ENCODE measurements at places on chromosomes 2 and 18.

GRCh38 chr2:15117409-15118050 is 443.6 kb downstream of the NBAS start:
- DNase-seq: no peak

GRCh38 chr2:134079373-134079772 is 174.5 kb upstream of the MGAT5 start:
- DNase-seq: no peak

DNA sequence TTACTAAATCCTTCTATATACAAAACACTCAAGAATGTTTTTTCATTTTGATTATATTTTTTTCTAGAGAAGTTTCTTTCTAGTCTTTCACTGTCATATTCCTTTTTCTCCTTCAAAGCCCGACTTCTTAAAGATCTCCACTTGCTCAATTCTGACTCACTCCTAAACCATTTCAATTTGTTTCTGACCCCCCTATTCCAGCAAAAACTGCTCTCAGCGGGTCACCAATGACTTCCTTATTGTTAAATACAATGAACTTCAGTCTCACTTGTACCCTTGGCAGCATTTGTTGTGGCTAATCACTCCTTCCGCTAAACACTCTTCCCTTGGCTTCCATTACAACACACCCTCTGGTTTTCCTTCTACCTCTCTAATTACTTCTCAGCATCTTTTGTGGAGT is 111.1 kb upstream of the RBBP8 start:
- DNase-seq: no peak

DNA sequence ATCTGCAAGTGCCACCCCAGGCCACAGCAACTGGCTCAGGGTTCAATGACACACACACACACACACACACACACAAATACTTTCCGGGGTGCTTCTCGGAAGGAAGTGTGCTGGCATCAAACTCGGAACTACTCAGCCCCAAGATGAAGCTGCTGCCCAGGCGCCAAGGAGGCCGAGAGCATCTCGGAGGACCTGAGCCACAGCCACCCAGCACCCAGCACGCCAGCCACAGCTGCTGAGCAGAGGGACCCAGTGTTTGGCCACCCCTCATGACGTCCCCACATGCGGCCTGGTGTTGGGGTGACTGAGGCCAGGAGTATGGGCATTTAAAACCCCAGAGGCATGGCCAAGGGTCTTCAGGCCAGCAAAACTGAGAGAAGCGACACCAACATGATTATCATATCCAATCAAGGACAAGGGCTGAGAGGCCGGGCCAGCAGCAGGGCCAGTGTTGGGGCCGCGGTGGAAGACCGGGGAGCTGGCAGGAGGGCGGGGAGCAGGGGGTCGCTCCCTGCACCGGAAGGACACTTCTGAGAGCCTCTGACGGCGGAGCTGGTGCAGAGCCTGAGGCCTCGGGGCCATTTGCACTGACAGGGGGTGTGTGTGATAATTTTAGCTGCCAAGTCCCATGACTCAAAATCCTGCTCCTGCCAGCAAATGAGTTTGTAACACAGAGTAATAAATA is 61.8 kb downstream of the BIN1 start:
- DNase-seq: no peak

- DNase-seq: no peak
Measured at GRCh38 chr2:13046557-13047165, 329.9 kb downstream of the TRIB2 start.

GRCh38 chr2:70771446-70771845 is 3.4 kb upstream of the ADD2 start:
- DNase-seq: no peak

GRCh38 chr2:163644238-163644637 is 91.6 kb downstream of the FIGN start:
- no peak for DNase-seq

DNA sequence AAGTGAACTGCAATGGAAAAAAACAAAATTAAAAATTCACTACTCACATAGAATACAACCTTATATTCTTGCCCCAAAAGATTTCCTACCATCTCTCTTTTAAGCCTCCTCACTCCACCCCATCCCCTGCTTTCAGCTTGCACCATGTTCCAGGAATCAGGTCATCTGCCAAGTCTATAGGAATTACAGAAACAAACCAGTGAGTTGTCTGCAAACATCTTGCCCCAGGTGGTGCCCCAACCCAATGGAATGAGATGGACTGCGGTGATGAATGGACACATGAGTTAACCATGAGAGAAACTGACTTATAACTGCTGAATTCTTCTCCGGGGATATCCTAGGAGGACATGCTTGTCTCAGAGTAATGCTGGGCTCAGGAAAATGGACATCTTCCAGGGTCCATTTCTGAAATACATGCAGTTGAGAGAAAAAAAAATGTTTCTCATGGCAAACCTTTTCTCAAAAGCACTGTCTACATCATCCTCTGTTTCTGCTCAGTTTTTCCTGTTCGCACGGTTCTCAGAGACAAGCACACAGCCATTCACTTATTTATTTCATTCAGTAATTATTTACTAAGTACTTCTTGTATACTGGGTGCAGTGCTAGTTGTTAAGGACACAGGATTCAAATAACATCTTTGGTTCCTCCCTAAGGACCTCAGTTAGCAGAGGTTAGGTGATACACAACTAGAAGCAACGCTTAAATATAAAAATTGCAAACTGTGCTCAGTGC is 350.0 kb downstream of the RND3 start:
- no peak for DNase-seq

GRCh38 chr2:143070704-143071103 is 58.5 kb upstream of the ARHGAP15 start:
- DNase-seq: no peak

DNA sequence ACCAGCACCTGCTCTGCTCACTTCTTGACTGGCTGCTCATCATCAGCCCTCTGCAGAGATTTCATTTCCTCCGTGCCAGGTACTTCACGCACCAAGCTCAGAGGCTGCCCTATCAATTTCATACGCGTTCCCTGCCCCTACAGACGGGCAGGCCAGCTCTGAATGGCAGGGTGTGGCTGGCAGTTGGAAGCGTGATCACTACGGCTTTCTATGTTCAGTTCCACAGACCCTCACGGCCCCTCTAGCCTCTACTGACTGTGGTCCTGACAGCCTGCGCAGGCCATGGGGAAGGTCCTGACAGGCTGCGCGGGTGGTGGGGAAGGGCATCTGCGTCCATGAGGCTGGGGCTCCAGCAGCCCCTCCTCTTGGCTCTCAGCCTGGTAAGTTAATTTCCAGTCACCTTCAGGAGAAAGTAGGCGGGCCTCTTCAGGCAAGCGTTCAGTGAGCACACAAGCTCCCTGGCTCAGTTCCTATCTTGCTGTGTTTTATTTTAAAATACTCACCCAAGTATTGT is 154.8 kb downstream of the ZNF236 start:
- DNase-seq: peak; percentile 52

DNA sequence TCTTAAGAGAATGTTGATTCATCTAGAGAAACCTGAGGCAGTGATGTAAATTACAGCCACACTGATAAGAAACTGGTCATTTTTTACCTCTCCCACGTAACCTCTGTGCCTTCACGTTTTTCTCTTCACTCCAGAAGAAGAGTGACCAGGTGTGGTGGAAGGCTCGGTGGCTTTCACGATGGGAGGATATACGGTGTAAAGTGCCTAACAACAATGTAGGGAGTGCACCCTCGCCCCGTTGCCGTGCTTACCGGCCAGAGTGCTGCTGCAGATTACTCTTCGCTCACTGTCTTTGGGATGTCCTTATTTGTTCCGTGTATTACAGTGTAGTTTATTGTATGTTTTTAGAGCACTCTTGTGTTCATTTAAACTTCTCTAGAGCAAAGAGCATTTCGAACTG is 46.5 kb downstream of the NCK2 start:
- DNase-seq: no peak

GRCh38 chr2:129934044-129934822 is 45.2 kb upstream of the RAB6C start:
- DNase-seq: no peak

DNA sequence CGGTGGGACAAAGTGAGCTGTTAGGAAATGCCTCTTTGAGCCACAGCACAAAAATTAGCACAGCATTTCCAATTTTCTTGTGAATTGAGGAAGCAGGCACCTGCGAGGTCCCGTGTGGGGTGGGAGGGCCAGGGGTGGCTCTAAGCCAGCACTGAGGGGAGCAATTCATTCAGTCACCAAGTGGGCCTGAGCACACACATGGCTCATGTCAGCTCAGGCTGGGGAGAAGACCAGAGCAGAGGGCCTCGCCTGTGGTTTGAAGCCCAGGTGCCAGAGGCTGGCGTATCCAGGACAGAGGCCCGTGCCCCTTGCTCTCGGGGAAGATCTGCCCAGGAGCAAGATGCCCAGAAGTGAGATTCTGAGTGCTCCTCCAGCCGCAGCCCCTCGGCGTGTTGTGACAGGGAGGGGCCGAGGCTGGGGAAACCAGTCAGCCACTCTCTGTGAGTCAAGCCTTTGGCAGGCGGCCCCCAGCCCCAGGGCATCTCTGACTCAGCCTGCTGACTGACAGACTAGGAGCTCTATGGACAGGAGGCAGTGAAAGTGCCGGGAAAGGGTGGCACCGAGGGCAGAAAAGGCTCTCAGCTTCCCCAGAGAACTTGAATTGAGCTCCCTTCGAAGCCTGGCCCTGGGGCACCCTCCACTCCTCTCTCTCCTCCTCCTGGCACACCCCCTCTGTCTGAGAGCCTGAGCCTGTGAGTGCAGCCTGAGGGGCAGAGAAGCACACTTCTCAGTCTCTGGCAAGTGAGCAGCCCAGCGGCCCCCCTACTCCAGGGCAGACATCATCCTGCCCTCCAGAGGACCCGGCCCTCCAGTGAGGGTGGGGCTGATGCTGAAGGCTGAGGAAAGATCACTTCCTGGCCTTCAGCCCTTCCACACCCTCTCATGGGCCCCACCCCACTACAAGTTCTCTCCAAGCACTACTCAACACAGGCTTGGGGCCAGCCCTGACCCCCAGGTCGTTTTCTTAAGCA is 32.3 kb downstream of the CYP26B1 start:
- peak; percentile 88 for DNase-seq

GRCh38 chr2:111186933-111187332 is 66.2 kb downstream of the BCL2L11 start:
- DNase-seq: no peak

GRCh38 chr2:31200972-31201371 is 16.3 kb downstream of the CAPN14 start:
- DNase-seq: no peak

GRCh38 chr2:55519938-55520885 is 694 bp downstream of the CFAP36 start:
- DNase-seq: no peak

- DNase-seq: no peak
Measured at GRCh38 chr18:38421021-38421420, 855.4 kb upstream of the CELF4 start.

DNA sequence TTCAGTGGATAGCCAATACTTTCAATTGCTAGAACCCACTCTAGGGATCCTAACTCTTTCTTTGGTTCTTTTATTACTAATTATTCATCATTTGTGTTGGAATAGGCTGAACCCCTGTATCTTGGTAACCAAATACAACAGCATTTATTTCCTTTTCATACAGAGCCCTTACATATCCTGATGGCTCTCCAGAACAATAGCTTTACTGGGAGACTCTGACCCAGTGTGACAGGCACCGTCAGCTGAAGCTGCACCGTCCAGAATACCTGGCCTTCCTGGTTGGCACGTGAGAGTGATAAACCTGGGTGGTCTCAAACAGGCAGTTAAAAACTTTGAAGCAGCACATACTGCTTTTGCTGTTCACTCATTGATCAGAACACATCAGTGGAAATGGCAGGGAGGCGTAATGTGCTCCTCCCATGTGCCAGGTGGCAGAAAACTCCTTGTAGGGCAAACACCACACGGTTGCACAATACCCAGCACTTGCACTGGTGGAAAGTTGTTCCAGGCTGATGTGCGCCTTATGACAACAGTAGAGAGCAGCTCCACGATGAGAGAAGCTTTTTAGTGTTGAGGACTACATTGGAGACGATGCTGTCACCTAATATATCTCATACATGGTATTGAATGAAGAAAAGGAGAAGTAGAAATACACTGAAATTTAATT is 456.2 kb downstream of the PARD3B start:
- DNase-seq: no peak

GRCh38 chr2:24918326-24919036 is 1.6 kb downstream of the ADCY3 start:
- DNase-seq: no peak

DNA sequence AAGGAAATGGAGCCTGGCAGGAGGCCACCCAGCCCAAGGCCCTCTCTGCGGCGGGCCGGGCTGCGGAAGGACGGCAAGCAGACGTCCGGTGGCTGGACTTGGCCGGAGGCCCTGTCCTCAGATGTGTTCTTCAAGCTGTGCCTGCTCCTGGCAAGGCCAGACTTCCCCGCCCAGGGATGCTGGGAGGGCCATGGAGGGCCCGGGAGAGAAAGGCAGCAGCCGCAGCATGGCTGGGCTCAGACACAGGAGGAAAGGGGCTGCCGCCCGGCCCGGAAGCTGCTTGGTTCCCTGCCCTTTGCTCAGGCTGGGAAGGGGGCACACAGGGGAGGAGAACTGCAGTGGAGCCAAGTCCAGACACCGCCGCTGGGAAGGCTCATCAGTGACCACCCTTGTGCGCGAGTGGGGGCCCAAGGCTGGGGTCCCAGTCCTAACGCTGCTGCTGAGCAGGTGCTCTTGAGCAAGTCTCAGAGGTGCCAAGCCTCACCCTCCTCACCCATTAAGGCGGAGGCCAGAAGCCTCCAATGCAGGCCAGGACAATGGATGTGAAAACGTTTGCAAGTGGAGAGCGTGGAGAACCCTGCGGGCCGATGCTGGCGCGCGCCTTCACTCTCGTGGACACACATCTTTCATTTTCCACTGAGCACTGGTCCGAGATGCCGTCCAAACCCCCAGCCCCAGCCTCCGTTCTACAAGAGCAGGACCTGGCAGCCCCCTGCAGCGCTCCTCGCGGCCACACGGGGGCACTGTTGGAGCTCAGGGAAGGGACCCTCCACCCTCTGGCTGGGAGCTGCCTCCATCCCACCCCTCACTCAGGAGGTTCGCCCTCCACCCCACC is 7.9 kb downstream of the CROCC2 start:
- peak; percentile 16 for DNase-seq

DNA sequence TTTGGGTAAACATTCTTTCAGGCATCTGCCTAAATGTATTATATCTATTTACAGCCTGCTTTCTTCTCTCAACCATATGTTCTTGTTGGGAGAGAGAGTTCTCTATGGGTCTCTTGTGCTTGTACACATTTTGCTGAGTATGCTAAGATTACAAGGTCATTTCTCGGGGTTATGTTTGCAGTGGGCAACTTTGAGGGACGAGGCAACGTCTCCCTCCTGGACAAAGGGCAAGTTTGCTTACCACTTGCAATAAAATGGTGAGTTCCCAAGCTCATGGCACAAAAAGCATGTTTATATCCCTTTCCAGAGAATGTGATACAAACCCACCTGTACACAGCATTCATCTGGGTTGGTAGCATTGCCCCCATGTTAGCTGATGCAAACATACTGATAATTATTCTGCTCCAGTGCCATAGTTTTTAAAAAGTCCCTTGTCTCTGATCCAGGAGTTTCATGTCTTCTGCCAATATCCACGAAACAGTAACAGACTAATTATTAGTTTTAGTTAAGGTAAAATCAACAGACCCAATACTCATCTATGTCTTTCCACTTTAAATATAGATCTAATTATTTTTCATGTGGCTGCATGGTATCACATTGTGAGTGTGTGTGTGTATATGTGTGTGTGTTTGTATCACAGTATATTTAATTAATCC is 84.2 kb upstream of the MAPK4 start:
- no peak for DNase-seq

- no peak for DNase-seq
Measured at GRCh38 chr2:37506407-37507050, 162.1 kb downstream of the QPCT start.

- no peak for DNase-seq
Measured at GRCh38 chr2:54915101-54915500, 135.2 kb downstream of the RTN4 start.

Data from ascending aorta (tissue), 2 donors.